ENCODE measurements at places on chromosomes 11 and 22.

DNA sequence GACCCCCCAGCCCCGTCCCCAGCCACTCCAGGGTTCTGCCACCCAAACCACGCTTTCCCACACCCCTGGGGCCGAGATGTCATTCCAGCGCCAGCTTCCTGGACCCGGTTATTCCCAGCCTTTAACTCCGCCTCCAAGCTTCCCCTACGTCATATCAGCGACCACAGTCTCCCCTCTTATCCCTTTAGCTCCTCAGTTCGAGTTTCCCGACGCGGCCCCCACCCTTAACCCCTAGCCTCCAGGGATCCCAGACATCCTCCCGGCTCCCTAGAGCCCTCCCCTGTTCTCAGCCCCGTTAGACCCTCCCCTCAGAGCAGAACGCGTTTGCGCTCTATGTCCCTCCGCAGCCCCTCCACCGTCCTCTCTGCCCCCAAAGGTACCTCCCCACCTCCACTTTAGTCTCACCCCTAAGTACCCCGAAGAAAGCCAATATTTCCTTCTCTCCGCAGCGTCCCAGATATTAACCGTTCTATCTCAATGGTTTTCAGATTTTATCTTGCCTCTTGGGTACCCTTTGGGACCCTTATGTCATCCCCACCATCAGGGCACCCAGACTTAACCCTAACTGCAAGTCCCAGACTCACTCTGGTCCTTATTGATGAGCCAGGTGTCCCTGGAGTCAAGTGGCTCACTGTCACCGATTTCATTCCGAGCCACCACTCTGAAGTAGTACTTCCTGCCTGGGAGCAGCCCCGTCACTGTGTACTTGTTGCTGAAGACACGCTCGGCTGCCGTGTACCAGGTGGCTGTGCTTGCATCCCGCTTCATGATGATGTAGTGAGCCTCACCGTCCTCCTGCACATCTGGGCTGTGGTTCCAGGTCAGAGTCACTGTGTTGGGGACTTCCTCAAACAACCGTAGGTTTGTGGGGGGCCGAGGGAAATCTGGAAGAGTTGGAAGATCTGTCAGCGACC lies 8.0 kb downstream of the TMEM86A start:
- DNase-seq = peak; percentile 61

DNA sequence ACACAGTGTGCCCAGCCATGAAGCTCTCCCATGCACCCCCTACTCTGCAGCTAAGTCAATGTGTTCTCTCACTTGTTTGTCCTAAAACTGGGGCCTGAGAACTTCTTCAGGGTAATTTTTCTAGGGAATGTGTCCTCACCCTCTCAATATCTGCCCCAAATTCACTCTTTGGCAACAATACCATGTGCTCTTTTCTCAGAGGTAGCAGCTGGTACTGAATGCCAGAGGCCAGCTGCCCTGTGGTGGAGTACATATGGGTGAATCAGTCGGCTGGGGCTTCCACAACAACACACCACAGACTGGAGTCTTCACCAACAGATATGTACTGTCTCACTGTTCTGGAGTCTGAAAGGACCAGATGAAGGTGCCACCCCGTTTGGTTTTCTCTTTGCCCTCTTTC lies 97.7 kb upstream of the TOP3B start:
- no peak for DNase-seq

GRCh38 chr11:134150195-134150903 lies 73.4 kb downstream of the NCAPD3 start:
- DNase-seq = no peak

- DNase-seq = no peak
Observed at GRCh38 chr22:42256930-42257329, 13.5 kb downstream of the TCF20 start.

- DNase-seq = no peak
Observed at GRCh38 chr22:27378995-27379394, 422.6 kb downstream of the MN1 start.

DNA sequence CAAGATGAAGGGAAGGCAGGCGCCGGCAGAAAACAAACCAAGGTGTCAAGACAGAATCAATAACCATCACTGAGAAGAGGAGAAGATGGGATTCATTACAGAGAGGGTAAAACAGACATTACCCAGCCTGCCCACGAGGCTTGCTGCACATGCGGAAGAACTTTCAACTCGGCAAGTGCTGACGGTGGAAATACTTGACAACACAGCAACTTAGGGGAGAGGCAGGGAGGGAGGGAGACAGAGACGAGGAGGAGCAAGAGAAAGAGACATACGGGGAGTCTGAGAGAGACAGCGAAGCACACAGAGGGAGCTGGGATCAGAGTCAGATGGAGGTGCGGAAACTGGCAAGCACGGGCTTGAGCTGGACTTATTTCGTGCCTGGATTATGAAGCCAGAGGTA lies 129.3 kb upstream of the NECTIN1 start:
- DNase-seq = no peak

DNA sequence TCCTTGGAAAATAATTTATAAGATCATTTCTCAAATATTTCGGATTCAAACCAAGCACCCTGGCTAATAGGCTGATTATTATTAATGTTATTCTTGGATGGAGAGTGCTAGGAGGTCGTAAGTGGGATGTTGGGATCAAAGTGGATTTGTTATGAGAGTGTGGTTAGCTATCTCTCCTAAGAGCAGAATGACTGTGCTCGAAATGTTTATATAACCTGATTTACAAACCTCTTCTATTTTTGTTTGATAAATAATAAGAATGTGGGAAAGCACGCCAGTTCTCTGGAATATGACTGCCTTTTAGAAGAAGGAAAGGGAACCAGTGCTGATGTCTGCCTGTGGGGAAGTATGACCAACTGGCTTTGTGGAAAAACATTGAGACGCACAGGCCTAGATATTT lies 527.5 kb downstream of the NTM start:
- DNase-seq = no peak

GRCh38 chr11:13214276-13214675 lies 63.3 kb upstream of the BMAL1 start:
- no peak for DNase-seq

GRCh38 chr11:28759311-28759710 lies 651.1 kb downstream of the METTL15 start:
- DNase-seq = no peak

- no peak for DNase-seq
Observed at GRCh38 chr11:17421781-17422180, 33.3 kb upstream of the KCNJ11 start.

GRCh38 chr11:127452533-127452932 lies 452.0 kb upstream of the KIRREL3 start:
- no peak for DNase-seq

DNA sequence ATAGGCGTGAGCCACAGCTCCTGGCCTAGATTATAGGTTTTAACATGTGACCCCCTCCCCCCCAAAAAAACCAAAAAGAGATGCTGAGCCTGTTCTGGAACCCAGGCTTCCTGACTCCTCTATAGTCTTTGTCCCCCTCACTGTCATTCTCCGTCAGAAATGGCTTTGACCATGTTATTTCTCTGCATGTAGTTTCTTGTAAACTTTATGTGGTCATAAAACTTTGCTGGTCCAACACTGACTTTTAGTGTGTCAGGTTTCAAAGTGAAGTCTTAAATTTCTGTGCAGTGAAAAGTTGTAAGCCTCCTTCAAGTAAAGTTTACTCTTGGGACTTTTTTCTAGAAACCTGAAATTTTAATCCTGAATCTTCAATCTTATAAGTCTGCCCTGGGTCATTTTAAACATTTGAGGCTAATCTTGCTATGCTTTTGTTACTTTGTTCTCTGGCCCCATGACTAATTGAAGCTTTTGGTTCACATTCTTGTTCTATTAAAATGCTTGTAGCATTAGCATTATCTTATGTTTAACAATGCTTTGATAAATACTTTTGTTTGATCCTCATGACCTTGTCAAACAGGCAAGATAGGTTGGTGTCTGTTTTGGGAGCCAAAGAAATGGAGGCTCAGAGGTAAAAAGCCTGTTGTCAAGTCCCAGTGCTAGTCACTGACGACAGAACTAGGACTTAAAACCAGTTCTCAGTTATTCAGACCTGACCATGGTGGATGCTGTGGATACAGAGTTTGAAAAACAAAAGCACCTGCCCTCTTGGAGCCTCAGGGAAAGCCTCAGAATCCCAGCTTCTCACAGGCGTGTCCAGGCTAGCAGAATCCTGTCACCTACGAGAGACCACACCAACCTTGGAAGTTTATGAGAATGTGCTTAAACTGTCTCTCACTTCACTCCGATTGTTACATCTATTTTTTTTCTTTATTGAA lies 87.7 kb upstream of the HORMAD2 start:
- no peak for DNase-seq

GRCh38 chr11:7592711-7593110 lies 78.9 kb downstream of the PPFIBP2 start:
- no peak for DNase-seq

- no peak for DNase-seq
Observed at GRCh38 chr11:74470526-74470925, 3.2 kb upstream of the KCNE3 start.

GRCh38 chr11:119935349-119935925 lies 202.5 kb downstream of the TRIM29 start:
- no peak for DNase-seq

DNA sequence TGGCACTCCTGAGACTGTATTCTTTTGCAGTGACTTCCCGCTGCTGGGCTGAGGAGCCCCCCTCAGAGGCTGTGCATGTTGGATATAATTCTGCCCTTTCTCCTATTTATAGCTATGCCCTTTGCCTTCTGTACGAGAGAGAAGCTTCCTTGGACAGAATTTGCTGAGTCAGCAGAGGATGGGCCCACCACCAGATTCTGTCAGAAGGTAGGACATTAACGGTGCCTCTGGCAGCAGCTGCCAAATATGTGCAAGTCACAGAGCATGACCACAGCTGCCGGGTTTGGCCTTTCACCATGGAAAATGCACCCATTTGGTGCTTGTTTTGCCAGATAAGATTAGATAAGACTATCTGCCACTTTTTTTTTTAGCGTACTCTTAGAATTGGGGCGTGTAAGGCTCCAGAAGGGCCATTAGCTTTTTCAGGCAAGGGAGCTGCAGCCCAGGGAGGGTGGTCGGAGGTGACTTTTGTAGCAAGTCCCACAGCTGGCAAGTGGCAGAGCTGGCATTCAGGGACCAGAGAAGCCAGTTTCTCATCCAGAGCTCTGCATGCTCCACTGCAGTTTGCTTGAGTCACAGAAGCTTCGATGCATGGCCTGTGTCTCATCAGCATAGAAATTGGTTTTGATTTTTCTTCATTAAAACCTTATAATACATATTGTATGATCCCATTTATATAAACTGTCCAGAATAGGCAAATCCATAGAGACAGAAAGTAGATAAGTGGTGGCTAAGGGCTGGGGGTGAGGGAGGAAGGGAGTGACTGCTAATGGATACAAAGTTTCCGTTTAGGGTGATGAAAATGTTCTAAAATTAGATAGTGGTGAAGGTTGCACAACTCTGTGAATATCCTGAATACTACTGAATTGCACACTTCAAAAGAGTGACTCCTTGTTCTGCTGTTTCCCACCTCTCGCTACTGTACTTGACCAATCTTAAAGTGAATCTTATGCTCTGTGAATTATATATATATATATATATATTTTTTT lies 15.8 kb downstream of the UPB1 start:
- DNase-seq = no peak

- DNase-seq = no peak
Observed at GRCh38 chr11:124153821-124154220, 29.3 kb upstream of the OR10D3 start.

- DNase-seq = no peak
Observed at GRCh38 chr11:2912498-2912897, 16.7 kb downstream of the PHLDA2 start.

DNA sequence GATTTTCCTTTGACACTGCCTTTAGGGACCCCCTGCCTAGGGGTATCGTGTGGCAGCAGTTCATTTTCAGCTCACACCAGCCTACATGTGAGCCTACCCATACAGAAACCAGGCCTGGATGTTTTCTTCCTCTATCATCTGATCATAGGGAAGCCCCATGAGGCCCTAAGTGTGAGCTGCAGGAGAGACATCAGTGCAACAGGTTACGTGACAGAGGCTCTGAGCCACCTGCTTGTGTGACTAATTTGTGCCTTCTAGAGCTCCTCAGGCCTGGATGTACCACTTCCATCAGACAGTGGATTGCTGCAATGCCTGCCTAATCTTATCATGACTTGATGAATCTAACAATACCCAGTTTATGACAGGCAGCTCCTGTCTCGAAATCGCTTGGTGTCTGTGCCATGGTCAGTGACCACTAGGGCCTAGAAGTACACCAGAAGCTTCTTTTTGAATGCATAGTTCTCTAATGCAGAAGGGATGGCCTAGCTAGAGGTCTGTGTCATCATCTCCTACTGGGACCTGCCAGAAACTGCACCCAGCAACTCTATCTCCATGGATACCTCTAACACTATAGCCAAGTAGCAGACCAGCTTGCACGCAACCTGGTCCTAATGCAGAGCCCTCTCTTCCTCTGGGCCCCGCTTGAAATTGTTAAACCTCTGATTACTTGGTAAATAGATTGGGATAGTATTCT lies 109.7 kb upstream of the CLPB start:
- DNase-seq = no peak

Measured in memory B cell (primary cell).